ENCODE measurements at places on chromosomes 12 and 14. TPM values are rescaled to one million over a fixed set of nuclear protein-coding genes. Genes with fewer than 3 reads are reported as not detected.

DPY19L2 gene
- total RNA-seq, result 0.18 TPM

LRRC10 gene
- total RNA-seq, result not detected

DNA sequence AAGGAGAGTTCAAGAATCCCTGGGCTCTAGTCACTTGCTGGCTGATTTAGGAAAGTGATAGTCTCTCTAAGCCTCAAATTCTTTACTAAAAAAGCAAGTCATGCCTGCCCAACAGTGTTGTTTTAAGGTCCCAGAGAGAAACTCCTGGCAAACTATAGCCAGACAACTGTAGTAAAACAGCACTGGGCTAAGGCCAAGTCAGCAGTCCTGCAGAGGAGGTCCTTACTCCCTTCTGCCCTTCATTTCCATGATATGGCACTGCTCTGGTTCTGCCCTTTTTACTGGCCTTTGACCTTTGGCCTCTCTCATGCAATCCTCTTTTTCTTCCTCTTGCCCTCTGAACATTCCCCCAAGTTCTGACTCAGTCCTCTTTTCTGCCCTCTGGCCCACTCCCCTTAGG lies 74.9 kb downstream of the VWF start:
- DNase-seq, result no peak

- DNase-seq, result no peak
These were observed 132.6 kb downstream of the SLC38A6 start for GRCh38 chr14:61113561-61114225.

DNA sequence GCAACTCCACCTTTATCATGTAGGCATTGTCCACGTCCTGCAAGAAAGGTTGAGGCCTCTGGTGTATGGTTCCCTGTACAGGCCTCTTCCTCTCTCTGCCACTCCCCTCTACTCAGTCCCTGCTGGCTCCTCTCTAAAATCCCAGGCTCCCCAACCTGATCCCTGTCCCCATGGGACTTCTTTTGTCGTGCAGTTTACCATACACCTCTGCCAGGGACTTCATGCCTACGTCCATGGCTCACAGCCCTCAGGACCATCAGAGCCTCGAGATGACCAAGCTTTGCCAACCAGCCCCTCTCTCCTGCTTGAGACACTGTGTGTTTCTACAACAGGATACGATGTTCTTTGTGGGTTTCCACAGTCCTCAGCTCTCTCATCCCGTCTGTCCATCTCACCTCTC lies 2.9 kb downstream of the KRT2 start:
- DNase-seq, result no peak

TAS2R31 gene
- 1.0 TPM for total RNA-seq

LPAR5 gene
- total RNA-seq, result 11.7 TPM

DNA sequence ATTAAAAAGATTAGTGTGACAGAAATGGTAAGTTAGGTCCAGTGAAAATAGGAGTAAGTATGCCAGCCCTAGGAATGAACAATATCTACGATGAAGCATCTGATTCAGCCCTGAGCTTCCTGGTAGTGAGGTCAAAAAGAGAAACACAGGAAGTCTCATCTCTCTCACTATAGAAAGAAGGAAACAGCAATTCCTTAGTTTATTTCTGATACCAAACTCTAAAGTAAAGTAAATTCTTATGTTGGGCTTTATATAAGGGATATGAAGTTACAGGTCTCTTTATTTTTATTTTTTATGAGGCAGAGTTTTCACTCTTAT lies 76.7 kb upstream of the RFLNA start:
- DNase-seq, result no peak

OTX2 gene
- total RNA-seq, result not detected

- DNase-seq, result no peak
These were observed 239.7 kb downstream of the TRHDE start for GRCh38 chr12:72511906-72512305.

GRCh38 chr12:90174198-90174510 lies 465.5 kb upstream of the ATP2B1 start:
- DNase-seq, result no peak

DNA sequence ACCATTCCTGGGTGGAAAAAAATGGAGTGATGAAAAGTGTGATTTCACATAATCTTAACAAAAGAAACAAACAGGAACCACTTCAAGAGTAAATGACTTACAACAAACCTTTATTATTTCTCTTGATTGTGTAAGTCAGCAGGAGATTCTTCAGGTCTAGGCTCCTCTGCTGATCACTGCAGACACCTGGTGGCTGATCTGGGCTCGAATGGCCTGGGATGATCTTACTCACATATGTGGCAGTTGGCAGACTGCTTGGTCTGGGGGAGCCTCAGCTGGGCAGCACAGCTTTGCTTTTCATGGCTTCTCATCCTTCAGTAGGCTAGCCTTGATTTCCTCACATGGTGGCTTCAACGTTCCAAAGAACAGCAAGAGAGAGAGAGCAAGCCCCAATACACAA lies 215.4 kb upstream of the PRICKLE1 start:
- no peak for DNase-seq

- peak; percentile 76 for DNase-seq
These were observed 24.5 kb upstream of the PPP1R13B start for GRCh38 chr14:103871596-103872480.

GRCh38 chr12:68403296-68403695 lies 71.1 kb upstream of the MDM1 start:
- DNase-seq, result no peak

PPP1R1A gene
- total RNA-seq, result not detected

DNA sequence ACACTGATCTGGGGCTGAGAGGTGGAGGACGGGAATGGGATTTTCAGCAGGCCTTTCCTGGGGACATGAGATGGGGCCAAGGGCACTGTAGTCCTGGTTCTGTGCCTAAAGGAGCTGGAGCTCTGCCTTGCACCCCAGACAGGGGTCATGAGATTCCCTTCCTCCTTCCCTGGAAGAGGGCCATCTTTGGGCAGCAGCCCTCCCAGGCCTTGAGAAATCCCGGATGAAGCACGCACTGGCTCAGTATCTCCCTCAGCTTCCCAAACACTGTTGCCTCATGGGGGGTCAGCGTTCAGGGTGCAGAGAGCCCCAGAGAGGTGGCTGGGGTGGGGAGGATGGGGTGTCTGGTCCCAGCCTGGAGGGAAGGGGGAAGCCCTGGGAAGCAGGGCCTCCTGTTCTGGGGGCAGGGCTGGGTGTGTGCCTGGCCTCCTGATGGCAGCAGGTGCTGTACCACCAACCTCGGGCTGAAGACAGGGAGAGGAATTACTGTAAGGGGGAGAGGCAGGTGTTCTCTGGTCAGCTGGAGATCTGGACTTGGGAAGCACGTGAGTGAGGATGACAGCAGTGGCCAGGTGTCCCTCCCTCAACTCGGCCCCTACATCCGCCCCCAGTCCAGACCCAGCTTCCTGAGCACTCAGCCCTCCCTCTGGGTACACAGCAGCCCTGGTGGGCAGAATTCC lies 8.4 kb upstream of the NR4A1 start:
- no peak for DNase-seq

GRCh38 chr14:51574009-51574408 lies 77.7 kb upstream of the FRMD6 start:
- no peak for DNase-seq

IFI27L1 gene
- 23.8 TPM for total RNA-seq

RIPK3 gene
- total RNA-seq, result 0.31 TPM

DNA sequence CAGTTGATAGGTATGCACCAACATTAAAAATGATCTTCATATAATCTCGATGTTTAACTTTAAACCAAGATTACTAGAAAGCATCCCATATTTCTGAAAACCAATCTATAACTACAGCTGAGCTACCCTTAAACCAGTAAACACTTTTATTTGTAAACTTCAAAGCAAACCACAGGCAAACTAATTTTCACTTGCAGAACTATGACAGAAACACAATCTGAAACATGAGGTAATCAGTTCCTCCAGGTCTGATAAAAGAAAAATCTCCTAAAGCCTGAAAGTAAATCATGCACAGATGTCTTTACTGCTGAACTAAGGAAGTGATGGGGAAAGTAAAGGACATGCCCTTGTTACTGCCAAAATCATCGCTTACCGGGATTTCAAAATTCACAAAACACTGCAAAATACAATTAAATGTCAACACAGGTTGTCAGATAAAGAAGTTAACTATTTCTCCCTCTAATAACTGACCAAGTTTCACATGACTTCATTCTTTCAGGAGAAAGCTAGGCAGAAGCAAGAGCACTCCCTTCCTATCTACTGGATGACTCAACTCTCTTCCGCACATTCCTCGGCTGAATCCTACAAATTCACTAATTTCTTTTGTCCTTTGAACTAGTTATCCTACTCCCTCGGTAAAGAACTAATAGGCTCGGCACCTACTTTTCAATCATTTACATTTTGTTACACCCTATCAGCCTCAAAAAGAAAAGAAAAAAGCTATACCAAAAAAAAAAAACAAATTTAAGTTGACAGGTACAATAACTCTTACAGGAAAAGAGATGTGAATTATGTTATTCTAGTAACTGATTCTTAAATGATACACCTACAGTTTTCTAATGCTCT lies 1.4 kb downstream of the EEA1 start:
- DNase-seq, result peak; percentile 19

OAS2 gene
- total RNA-seq, result 0.13 TPM

DNA sequence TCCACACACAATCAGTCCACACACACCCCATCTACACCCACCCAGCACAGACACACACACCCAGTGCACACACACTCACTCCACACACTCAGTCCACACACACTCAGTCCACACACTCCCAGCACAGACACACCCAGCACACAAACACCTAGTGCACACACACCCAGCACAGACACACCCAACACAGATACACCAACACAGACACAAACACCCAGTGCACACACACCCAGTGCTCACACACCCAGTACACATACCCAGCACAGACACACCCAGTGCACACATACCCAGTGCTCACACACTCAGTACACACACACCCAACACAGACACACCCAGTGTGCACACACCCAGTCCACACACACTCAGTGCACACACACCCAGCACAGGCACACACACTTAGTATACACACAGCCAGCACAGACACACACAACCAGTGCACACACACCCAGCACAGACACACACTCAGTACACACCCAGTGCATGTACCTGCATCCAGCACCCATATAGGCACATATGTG lies 63.8 kb downstream of the ADGRD1 start:
- no peak for DNase-seq

GOLGA5 gene
- 12.0 TPM for total RNA-seq

DNA sequence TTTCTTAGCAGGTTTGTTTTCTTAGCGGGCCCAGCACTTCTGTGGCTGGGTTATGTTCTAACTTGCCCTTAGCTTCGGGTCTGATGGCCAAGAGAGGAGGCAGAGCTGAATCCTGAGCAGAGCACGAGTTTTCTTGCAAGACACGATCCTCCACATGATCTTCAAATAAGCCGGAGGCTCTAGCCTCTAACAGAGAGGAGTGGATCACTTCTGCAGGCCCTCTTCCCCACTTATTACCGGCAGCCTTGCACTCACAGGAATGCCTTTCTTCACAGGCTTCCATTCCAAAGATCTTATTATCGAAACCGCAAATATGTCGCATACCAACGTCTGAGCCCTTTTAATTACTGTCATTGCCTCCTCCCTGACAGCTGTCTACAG lies 79.5 kb downstream of the SINHCAF start:
- DNase-seq, result no peak

GRCh38 chr12:130127532-130127911 lies 34.7 kb upstream of the FZD10 start:
- DNase-seq, result peak; percentile 10

DNA sequence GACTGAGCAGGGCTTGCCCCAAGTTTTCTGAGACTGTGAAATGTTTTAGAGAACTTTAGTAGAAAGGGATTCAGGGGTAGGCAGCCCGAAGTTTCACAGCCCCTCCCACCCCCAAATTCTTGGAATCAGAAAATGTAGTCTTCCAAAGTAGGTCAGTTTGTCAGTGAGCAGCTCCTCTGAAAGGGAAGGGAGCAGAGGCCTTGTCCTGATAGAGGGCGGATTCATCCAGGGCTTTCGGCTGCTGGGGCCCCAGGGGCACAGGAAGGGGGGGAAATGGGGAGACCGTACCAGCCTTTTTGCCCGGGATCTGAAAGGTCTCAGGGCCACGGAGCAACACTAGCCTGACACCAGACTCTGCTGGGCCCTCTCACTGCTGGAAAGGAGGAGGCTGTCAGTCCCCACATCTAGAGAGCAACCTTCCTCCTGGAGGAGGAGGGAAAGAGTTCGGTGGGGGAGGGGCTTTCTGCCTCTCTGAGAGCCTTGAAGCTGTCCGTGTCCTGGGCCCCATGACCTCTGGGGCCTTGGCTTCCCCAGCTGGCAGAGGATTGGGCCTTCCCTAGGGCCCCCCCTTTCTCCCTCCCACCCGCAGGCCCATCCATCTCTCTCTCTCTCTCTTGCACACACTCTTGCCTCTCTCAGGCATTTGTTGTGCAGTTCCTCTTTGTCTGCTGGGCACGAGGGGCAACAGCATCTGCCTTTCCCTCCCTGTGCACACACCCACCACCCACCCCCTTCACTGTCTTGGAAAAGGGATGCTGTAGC lies at the start of gene IKZF4:
Gene IKZF4 (plus strand): TSS at position 621 of the 762 bp plus-strand sequence. CDS start 451 bp downstream, outside the sequence.
- DNase-seq, result peak; percentile 77

- no peak for DNase-seq
These were observed 92.3 kb upstream of the EVL start for GRCh38 chr14:99972748-99973466.

DNA sequence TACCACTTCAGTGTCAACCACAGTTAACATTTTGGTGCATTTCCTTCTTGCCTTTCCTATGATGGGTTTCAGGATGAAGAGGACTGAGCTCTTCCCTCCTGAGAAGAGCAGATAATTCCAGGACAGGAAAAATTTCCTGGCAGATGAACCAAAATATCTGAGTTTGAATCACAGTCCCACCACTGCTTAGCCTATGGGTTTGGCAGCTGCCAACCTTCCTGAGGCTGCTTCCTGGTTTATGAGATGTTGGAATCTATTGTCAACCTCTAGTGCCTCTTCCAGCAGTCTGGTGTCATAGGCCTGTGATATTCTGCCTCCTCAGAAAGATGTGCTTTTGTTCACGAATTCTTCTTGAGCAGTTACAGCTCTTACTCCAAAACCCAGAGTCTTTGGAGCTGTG lies 197.4 kb upstream of the FRMD6 start:
- DNase-seq, result no peak

DNA sequence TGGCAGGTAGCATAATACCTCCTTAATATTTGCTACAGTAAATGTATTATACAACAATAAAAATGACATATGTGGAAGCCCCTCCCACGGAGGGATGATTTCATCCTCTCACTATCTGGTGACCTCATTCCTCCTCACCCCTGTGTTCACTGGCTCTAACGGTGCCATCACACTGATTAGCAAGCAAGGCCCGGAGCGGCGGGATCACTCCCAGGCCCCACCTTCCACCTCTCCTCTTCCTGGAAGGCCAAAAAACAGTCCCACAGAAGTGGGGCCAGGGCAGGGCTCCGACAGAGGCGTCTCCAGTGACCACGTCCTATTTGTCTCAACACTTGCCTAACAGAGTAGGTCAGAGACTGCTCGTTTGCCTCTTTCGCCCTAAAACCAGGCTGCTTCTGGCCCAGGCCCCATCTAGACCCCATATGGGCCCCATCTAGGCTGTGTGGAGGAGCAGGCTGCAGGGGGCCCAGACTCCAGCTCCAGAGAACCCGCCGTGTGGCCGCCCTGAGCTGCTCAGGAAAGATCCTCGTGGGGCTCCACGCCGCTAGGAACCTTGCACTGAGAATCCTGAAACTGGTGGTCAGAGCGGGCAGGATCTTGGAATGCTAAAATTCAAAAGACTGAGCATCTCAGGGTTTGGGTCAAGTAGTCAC lies 3.7 kb downstream of the SELPLG start:
- DNase-seq, result peak; percentile 90

TPH2 gene
- not detected for total RNA-seq
